ENCODE measurements at places on chromosomes 3 and 15. TPM values are rescaled to one million over a fixed set of nuclear protein-coding genes. Genes with fewer than 3 reads are reported as not detected.

DNA sequence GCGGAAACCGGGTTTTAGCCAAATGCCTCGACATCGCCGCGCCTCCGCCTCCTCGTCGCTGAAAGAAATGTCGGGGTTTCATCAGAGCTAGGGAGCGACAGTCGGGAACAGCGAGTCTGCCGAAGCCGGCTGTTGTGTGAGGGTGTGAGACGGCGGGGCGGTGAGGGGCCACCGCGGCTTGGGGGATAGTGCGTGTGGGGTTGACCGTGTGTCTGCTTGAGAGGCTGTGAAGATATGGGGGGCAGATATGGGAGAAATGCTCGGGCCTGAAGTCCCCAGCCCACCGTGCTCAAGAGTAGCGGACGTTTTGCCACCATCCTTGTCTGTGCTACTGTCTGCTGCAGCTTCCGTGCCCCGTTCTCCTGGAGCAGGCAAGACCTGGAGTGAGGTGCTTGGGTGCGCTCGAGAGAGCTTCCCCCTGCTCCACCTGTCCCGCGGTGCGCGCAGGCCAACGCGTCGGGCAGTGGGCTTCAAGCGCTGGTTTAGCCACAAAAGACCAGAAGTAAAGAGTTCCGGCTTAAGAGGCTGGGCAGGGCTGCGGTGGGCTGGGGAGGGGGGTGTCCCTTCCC is 716 bp upstream of the ISLR2 start:
- H3K4me1 ChIP-seq = peaks cover 11% of the 10 kb centered on the region
- H3K27ac ChIP-seq = no peak overlapping the region
- H3K27me3 ChIP-seq = peaks cover 87% of the 10 kb centered on the region
- DNase-seq = no peak
- H3K4me3 ChIP-seq = no peak overlapping the region
- no peaks in the 10 kb centered on the region for H3K36me3 ChIP-seq

DNA sequence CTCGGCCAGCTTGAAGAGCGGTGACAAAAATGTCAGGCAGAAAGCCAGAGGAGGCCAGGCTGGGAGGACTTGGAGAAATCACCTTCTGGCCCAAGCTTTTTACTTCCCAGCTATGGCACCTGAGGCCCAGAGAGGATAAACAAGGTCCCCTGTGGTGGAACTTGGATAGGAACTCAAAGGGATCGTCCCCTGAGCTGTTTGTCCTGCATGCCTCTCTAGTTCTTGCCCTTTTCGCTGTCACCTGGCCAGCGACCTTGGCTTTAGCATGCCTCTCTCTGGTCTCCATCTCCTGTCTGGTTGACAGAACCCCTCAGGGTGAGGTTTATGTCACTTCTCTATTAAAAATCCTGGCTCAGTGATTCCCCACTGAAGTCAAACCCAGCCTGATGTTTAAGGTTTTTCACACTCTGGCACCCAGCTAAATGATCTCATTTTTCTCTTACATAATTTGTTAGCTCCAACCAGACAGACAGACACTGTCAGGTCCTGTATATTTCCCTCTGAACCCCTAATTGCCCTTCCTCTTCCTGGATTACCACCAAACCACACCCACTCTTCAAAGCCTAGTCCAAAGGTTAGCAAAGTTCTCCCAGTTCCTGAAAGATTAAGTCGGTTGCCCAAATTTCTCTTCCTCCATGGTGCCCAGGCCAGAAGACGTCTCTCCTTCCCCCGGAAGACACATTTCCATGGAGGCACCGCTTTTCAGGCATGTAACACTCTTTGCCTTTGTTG is 169.1 kb downstream of the FAM43A start:
- H3K27ac ChIP-seq = no peak overlapping the region
- no peaks in the 10 kb centered on the region for H3K4me1 ChIP-seq
- no peaks in the 10 kb centered on the region for H3K27me3 ChIP-seq
- no peaks in the 10 kb centered on the region for H3K36me3 ChIP-seq

- no peak overlapping the region for H3K27ac ChIP-seq
- H3K36me3 ChIP-seq = no peaks in the 10 kb centered on the region
- H3K4me3 ChIP-seq = no peak overlapping the region
These were observed 29.5 kb downstream of the WNT7A start for GRCh38 chr3:13850161-13850945.

DNA sequence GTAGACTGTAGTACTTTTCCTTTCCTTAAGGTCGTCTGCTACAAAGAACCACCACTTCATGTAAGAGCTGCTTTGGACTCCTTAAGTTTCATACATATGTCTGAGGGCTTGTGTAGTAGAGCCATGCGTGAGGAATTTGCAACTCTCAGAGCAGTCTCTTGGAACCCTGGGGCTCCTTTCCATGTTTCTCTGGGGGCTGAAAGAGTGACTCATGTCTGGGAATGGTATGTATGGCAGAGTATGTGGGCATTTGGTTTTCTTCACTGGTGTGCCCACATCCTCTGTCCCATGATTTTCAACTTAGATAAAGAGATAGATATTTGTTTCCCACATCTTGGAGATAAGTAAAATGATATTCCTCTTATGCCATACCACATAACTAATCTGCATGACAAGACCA is 20.6 kb upstream of the RBM5 start:
- no peak overlapping the region for H3K4me3 ChIP-seq
- H3K4me1 ChIP-seq = no peaks in the 10 kb centered on the region
- H3K36me3 ChIP-seq = peaks cover 93% of the 10 kb centered on the region
- H3K27me3 ChIP-seq = no peaks in the 10 kb centered on the region

- peaks cover 45% of the 10 kb centered on the region for H3K4me1 ChIP-seq
- peaks cover 11% of the 10 kb centered on the region for H3K36me3 ChIP-seq
- no peak overlapping the region for H3K27ac ChIP-seq
- DNase-seq = no peak
- H3K4me3 ChIP-seq = no peak overlapping the region
These were observed 26.0 kb downstream of the FBLN2 start for GRCh38 chr3:13574798-13575451.

DNA sequence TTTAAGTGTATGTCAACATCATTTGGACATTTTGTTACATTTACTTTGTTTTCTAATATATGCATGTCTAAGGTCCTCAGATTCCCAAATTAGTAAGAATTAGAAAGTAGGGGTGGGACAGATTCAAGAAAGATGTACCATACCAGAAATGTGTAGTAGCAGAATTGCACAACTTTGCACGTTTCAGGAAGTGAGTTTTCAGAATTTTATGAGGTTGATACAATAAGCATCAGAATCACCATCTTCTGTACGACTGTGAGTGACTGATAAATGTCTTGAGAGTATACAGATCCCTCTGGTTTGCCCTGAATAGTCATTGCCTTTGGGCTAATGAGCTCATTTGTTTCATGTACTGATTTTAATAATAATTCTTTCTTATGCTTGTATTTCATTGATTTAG is 9.3 kb downstream of the ARIH2 start:
- H3K27me3 ChIP-seq = no peaks in the 10 kb centered on the region
- DNase-seq = no peak
- peaks cover 2% of the 10 kb centered on the region for H3K4me1 ChIP-seq
- no peak overlapping the region for H3K4me3 ChIP-seq
- peaks cover 83% of the 10 kb centered on the region for H3K36me3 ChIP-seq
- H3K27ac ChIP-seq = no peak overlapping the region

DNA sequence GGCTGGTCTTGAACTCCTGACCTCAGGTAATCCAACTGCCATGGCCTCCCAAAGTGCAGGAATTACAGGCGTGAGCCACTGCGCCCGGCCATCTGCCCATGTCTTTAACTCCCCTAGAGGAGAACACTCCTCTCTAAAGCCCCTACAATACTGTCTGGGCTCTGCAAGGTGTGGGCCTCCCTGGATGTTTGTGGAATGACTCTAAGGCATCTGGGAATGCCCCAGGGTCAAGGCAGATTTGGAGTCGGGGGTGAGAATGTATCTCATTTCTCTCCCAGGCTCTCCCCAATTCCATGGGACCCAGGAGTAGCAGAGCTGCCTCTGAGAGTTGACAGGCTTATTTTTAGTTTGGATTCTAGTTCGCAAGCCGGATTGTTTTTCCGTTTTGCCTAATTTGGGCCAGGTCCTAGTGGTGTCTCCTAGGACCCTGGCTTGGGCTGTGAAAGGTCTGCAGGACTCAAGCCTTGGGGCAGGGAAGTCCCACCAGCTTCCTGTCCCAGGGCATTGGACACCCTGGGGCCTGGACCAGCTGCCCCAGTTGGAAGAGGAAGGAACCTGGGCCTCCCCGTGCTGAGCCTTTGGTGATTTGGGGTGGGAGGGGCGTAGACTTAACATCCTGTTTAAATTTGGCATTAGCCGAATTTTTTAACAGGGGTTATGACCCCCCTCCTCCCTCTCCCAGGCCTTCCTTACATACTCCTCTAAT is 53.5 kb downstream of the MAGEF1 start:
- no peaks in the 10 kb centered on the region for H3K36me3 ChIP-seq
- no peaks in the 10 kb centered on the region for H3K27me3 ChIP-seq
- no peaks in the 10 kb centered on the region for H3K4me1 ChIP-seq
- no peak overlapping the region for H3K4me3 ChIP-seq

The C3orf70 gene
- total RNA-seq = 0.76 TPM

- DNase-seq = no peak
These were observed 172.2 kb upstream of the TSPAN3 start for GRCh38 chr15:77243135-77243534.

The ITGA11 gene
- total RNA-seq = 0.47 TPM

The TSEN2 gene
- total RNA-seq = 14.8 TPM

DNA sequence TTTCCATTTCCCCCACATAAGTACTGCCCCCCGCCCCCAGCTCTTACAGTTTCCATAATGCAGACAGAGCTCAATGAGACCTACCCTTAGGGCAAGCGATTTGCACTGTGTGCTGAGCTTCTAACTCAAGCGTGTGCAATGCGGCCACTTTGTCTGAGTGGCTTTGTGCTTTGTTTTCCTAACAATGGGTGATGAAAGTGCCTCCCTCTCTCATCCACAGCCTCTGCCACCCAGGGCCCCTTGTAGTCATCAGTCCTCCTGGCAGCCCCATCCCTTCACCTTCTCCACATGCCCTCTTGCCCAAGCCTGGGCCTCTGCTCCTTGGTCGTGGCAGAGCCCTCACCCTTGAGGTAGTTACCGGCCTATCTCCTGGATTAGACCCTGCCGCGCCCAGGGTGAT is 17.2 kb downstream of the DAPK2 start:
- H3K27me3 ChIP-seq = no peaks in the 10 kb centered on the region
- no peak overlapping the region for H3K27ac ChIP-seq
- no peaks in the 10 kb centered on the region for H3K4me1 ChIP-seq
- H3K36me3 ChIP-seq = no peaks in the 10 kb centered on the region
- no peak for DNase-seq

DNA sequence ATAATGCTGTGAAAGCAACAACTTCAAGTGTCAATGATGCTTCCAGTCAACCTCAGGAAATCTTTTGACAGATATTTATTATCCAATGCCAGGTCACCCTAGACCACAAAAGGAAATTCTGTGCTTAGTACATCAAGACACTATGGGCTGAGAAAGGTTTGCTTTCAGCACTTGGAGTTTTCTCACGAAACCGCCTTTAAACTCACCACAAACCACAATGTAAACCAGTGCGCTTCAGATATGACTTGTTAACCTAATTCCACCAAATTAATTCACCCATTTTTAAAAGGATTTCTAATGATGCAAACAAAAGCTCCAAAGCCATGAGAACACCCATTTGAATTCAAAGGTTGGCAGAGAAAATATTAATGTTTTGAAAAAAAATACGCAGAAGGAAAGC is 292.9 kb upstream of the NR2F2 start:
- DNase-seq = no peak
- peaks cover 4% of the 10 kb centered on the region for H3K4me1 ChIP-seq
- peaks cover 24% of the 10 kb centered on the region for H3K27me3 ChIP-seq
- no peak overlapping the region for H3K4me3 ChIP-seq

GRCh38 chr3:21795921-21796320 is 44.9 kb upstream of the ZNF385D start:
- H3K4me3 ChIP-seq = no peak overlapping the region
- H3K27ac ChIP-seq = no peak overlapping the region
- DNase-seq = no peak
- no peaks in the 10 kb centered on the region for H3K36me3 ChIP-seq
- H3K27me3 ChIP-seq = no peaks in the 10 kb centered on the region

- no peaks in the 10 kb centered on the region for H3K36me3 ChIP-seq
- H3K4me3 ChIP-seq = no peak overlapping the region
- H3K27ac ChIP-seq = peak overlapping the region; percentile 42
- no peak for DNase-seq
- peaks cover 8% of the 10 kb centered on the region for H3K4me1 ChIP-seq
- H3K27me3 ChIP-seq = no peaks in the 10 kb centered on the region
These were observed 68.7 kb downstream of the TRAK1 start for GRCh38 chr3:42159706-42160472.

The CACNA2D2 gene
- total RNA-seq = 0.57 TPM

The ACKR4 gene
- 0.94 TPM for total RNA-seq

- no peak overlapping the region for H3K4me3 ChIP-seq
- H3K27me3 ChIP-seq = no peaks in the 10 kb centered on the region
- no peaks in the 10 kb centered on the region for H3K4me1 ChIP-seq
- no peak overlapping the region for H3K27ac ChIP-seq
These were observed 20.3 kb downstream of the PLSCR2 start for GRCh38 chr3:146449076-146449475.

The RETNLB gene
- not detected for total RNA-seq

- H3K4me1 ChIP-seq = no peaks in the 10 kb centered on the region
- no peaks in the 10 kb centered on the region for H3K27me3 ChIP-seq
- no peak overlapping the region for H3K27ac ChIP-seq
- H3K4me3 ChIP-seq = no peak overlapping the region
- DNase-seq = no peak
- H3K36me3 ChIP-seq = no peaks in the 10 kb centered on the region
These were observed 236.1 kb downstream of the ROBO1 start for GRCh38 chr3:79531566-79532295.

- no peak overlapping the region for H3K27ac ChIP-seq
- no peaks in the 10 kb centered on the region for H3K27me3 ChIP-seq
- H3K4me3 ChIP-seq = no peak overlapping the region
- H3K4me1 ChIP-seq = no peaks in the 10 kb centered on the region
- DNase-seq = no peak
These were observed 69.0 kb upstream of the THBS1 start for GRCh38 chr15:39511916-39512260.

GRCh38 chr3:63970631-63971475 is 52.4 kb downstream of the PSMD6 start:
- H3K4me1 ChIP-seq = peaks cover 41% of the 10 kb centered on the region
- H3K27me3 ChIP-seq = no peaks in the 10 kb centered on the region
- DNase-seq = no peak
- peak overlapping the region; percentile 88 for H3K4me3 ChIP-seq
- H3K36me3 ChIP-seq = peaks cover 27% of the 10 kb centered on the region

DNA sequence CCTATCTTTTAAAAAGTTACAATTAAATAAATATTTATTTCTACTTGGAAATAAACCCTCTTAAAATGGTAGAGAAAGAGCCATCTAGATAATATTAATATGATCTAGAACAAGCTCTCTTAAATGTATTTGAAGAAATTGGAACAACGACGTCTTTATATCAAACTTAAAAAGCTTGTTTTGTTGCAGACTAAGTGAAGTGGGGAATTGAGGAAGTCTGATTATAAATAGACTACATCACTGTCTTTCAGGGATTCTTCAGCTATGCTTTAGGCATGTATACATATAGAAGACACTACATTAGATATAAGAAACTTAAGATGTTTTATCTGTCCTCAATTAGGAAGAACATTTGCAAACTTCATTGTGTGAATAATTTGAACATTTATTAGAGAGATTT is 1.8 kb downstream of the BCHE start:
- H3K27ac ChIP-seq = no peak overlapping the region
- no peaks in the 10 kb centered on the region for H3K36me3 ChIP-seq
- no peak overlapping the region for H3K4me3 ChIP-seq
- no peaks in the 10 kb centered on the region for H3K4me1 ChIP-seq
- no peak for DNase-seq

The SOX2 gene
- total RNA-seq = 0.42 TPM
